ENCODE measurements at places on chromosomes 3 and 15. TPM values are rescaled to one million over a fixed set of nuclear protein-coding genes. Genes with fewer than 3 reads are reported as not detected.

Gene FOXL2
- not detected for total RNA-seq

DNA sequence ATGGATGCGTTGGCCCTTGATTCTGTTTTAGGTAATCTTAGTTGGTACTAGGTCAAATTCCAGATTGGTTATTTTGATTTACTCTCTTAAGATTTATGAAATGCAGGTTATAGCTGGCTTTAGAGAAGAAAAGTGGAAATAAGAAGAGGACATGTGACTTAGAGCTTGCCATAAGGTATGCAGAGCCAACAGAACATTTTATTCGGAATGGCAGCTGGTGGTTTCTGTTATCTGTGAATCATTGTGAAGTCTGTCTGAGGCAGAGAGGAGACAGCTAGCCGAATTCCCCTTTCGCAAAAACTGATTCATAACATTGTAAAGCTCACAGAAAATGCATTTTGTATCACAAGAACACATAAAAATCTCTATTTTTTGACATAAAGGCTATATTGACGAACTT, 82.1 kb downstream of the FILIP1L start:
- H3K27ac ChIP-seq = no peak overlapping the region
- no peak for DNase-seq
- H3K4me1 ChIP-seq = no peaks in the 10 kb centered on the region

Gene SPATA16
- not detected for total RNA-seq

DNA sequence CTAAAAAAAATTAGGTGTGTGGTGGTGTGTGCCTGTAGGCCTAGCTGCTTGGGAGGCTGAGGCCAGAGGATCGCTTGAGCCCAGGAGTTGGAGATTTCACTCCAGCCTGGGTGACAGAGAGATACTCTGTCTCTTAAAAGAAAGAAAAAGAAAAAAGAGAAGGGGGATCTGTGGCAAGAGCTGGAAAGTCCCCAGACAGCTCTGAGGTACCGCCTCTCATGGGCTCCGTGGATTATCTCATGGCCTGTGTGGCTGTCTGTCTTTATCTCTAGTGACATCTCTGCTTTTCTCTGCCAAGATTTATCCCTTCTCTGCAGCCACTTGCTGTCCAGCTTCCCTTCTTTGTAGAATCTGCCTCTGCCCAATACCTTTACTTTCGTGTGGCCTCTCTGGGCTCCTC, 5.7 kb downstream of the EXOSC7 start:
- no peaks in the 10 kb centered on the region for H3K36me3 ChIP-seq
- no peak overlapping the region for H3K4me3 ChIP-seq
- no peak for DNase-seq
- H3K27ac ChIP-seq = no peak overlapping the region
- no peaks in the 10 kb centered on the region for H3K27me3 ChIP-seq
- peaks cover 18% of the 10 kb centered on the region for H3K4me1 ChIP-seq

GRCh38 chr15:41915255-41915994, 21.6 kb upstream of the SPTBN5 start:
- peaks cover 11% of the 10 kb centered on the region for H3K4me1 ChIP-seq
- no peak overlapping the region for H3K27ac ChIP-seq
- DNase-seq = no peak
- peaks cover 22% of the 10 kb centered on the region for H3K36me3 ChIP-seq

GRCh38 chr3:38646630-38647029, 2.9 kb downstream of the SCN5A start:
- H3K4me3 ChIP-seq = no peak overlapping the region
- DNase-seq = no peak
- no peak overlapping the region for H3K27ac ChIP-seq
- peaks cover 26% of the 10 kb centered on the region for H3K4me1 ChIP-seq
- no peaks in the 10 kb centered on the region for H3K27me3 ChIP-seq

- DNase-seq = no peak
- H3K4me1 ChIP-seq = peaks cover 19% of the 10 kb centered on the region
- H3K27ac ChIP-seq = peak overlapping the region; percentile 71
- H3K4me3 ChIP-seq = no peak overlapping the region
- H3K27me3 ChIP-seq = no peaks in the 10 kb centered on the region
- H3K36me3 ChIP-seq = no peaks in the 10 kb centered on the region
These were observed 1.5 kb downstream of the ABTB1 start for GRCh38 chr3:127674101-127674721.

- no peaks in the 10 kb centered on the region for H3K4me1 ChIP-seq
- H3K27ac ChIP-seq = no peak overlapping the region
- no peak overlapping the region for H3K4me3 ChIP-seq
- H3K27me3 ChIP-seq = no peaks in the 10 kb centered on the region
- no peaks in the 10 kb centered on the region for H3K36me3 ChIP-seq
These were observed 47.5 kb downstream of the SRGAP3 start for GRCh38 chr3:9201955-9202354.

DNA sequence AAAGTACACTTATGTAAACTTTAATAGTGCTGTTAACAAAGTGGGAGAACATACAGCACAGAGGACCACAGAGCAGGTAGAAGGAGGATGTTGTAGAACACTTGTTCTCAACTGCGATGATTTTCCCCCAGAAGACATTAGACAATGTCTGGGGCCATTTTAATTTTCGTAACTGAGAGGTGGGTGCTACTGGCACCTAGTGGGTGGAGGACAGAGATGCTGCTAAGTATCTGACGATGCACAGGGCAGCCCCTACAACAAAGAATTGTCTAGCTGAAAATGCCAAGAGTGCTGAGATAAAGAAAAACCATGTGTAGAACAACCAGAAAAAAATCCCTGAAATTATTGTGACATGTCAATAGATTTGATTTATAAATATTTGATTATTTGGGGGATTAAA, 5.0 kb upstream of the KBTBD8 start:
- H3K27me3 ChIP-seq = 0 out of 2 replicates have a peak, but pooled peaks cover 6% of the 10 kb centered on the region
- no peak overlapping the region for H3K27ac ChIP-seq
- H3K4me1 ChIP-seq = peaks cover 2% of the 10 kb centered on the region
- H3K4me3 ChIP-seq = no peak overlapping the region
- DNase-seq = no peak

GRCh38 chr3:127395663-127396355, 108.0 kb upstream of the PRR20G start:
- no peak overlapping the region for H3K27ac ChIP-seq
- H3K27me3 ChIP-seq = no peaks in the 10 kb centered on the region
- DNase-seq = no peak
- H3K4me1 ChIP-seq = no peaks in the 10 kb centered on the region
- no peak overlapping the region for H3K4me3 ChIP-seq

DNA sequence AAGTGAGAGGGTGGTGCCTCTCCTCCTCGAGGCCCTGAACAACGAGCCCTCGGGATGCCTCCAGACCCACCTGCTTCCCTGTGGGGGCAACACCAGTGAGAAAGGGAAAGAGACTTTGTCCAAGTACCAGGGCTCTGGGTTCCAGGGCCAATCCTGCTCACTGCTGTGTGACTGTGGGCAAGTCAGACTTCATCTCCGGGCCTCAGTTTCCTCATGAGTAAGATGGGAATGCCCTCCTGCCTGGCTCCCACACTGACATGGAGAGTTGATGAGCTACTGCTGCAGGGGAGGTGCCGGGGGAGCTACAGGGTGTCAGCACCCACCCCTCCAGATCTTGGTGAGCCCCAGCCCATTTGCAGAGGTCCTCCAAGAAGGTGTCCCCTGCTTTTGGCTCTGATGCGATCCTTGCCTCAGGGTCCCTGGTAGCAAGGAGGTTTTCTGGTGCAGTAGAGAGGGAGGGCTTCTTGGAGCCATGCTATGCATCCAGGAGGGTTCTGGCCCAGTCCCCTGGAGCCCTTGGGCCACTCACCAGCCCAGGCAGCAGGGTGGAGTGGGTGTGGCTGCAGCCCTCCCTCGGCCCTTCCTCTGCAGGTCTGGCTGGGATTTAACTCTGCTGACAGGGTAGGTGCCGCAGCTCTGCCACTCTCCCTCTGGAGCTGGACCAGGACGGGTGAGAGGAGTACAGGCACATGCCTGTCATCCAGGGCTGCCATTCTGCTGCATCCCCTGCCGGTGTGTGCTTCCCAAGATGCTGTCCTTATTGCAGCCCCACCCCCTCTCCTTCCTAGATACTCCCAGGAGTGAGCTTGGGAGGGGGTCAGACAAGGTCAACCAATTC, 26.9 kb downstream of the LOXL1 start:
- peaks cover 16% of the 10 kb centered on the region for H3K4me1 ChIP-seq
- H3K4me3 ChIP-seq = no peak overlapping the region

GRCh38 chr3:188707381-188708288, 464.1 kb upstream of the TPRG1 start:
- H3K36me3 ChIP-seq = no peaks in the 10 kb centered on the region
- H3K4me3 ChIP-seq = no peak overlapping the region
- no peak overlapping the region for H3K27ac ChIP-seq
- no peak for DNase-seq
- H3K4me1 ChIP-seq = no peaks in the 10 kb centered on the region

Gene SLC12A1
- total RNA-seq = not detected

Gene CKMT1A
- 21.6 TPM for total RNA-seq

- no peak overlapping the region for H3K4me3 ChIP-seq
- no peaks in the 10 kb centered on the region for H3K27me3 ChIP-seq
- H3K27ac ChIP-seq = no peak overlapping the region
- no peak for DNase-seq
- H3K36me3 ChIP-seq = no peaks in the 10 kb centered on the region
- no peaks in the 10 kb centered on the region for H3K4me1 ChIP-seq
These were observed 79.4 kb downstream of the SNRK start for GRCh38 chr3:43365601-43366305.

DNA sequence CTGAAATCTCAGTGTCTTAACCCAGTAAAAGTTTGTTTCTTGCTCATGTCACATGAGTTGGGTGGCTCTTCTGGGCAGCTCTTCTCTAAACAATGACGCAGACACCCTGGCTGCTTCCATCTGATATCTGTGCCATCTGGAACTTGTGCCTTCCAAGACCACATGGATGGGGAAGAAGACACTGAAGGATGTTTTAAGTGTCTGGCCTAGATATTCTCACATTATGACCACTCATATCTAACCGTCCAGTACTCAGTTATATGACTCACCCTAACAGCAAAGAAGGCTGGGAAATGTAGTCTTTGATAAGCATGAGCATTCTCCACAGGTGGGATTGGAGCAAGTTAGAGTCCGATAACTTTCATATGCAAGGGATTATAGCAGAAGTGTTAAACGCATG, 66.4 kb downstream of the RYR3 start:
- H3K4me1 ChIP-seq = no peaks in the 10 kb centered on the region
- no peak overlapping the region for H3K4me3 ChIP-seq
- H3K27ac ChIP-seq = no peak overlapping the region
- peaks cover 47% of the 10 kb centered on the region for H3K27me3 ChIP-seq
- DNase-seq = no peak

- no peak for DNase-seq
- H3K4me3 ChIP-seq = no peak overlapping the region
- H3K36me3 ChIP-seq = no peaks in the 10 kb centered on the region
These were observed 39.3 kb upstream of the LACTB start for GRCh38 chr15:63082366-63082765.

- H3K36me3 ChIP-seq = no peaks in the 10 kb centered on the region
- no peaks in the 10 kb centered on the region for H3K4me1 ChIP-seq
- no peak for DNase-seq
- no peaks in the 10 kb centered on the region for H3K27me3 ChIP-seq
These were observed 312.4 kb upstream of the SEMA6D start for GRCh38 chr15:47404877-47405276.

GRCh38 chr3:45546126-45546620, 48.4 kb upstream of the LIMD1 start:
- H3K36me3 ChIP-seq = no peaks in the 10 kb centered on the region
- no peak for DNase-seq
- no peaks in the 10 kb centered on the region for H3K27me3 ChIP-seq
- no peak overlapping the region for H3K4me3 ChIP-seq
- H3K4me1 ChIP-seq = peaks cover 28% of the 10 kb centered on the region
- no peak overlapping the region for H3K27ac ChIP-seq

DNA sequence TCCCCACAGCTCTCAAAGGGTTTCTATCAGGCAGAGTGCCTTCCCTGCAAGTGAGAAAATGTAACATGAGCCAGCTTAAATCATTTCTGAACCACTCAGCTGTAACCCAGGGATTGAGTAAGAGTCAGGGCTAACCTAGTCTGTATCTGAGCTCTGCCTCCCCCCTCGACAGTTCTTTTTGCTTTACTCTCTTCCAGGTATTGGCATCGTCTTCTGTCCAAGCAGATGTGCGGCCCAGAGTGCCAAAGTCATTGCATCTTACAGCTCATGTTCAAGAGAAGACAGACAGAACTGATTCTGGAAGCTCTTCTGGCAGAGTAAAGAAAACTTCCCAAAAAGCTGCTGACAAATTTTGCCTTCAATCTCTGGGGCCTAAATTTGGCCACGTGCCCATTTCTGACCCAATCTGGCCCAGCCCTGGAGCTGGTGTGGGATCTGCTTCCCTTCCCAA, 74.8 kb downstream of the ABHD5 start:
- no peaks in the 10 kb centered on the region for H3K36me3 ChIP-seq
- no peaks in the 10 kb centered on the region for H3K27me3 ChIP-seq

- no peak for DNase-seq
- no peaks in the 10 kb centered on the region for H3K27me3 ChIP-seq
- no peaks in the 10 kb centered on the region for H3K4me1 ChIP-seq
- H3K36me3 ChIP-seq = peaks cover 48% of the 10 kb centered on the region
These were observed 33.5 kb downstream of the CHAC1 start for GRCh38 chr15:40986820-40987219.

GRCh38 chr15:79003896-79004295, 59.0 kb upstream of the CTSH start:
- DNase-seq = no peak
- H3K4me1 ChIP-seq = peaks cover 38% of the 10 kb centered on the region
- H3K27me3 ChIP-seq = no peaks in the 10 kb centered on the region
- H3K36me3 ChIP-seq = no peaks in the 10 kb centered on the region

GRCh38 chr3:136661282-136661681, 90.9 kb downstream of the STAG1 start:
- H3K36me3 ChIP-seq = no peaks in the 10 kb centered on the region
- no peak for DNase-seq
- H3K4me1 ChIP-seq = peaks cover 4% of the 10 kb centered on the region
- no peak overlapping the region for H3K4me3 ChIP-seq
- H3K27ac ChIP-seq = no peak overlapping the region

DNA sequence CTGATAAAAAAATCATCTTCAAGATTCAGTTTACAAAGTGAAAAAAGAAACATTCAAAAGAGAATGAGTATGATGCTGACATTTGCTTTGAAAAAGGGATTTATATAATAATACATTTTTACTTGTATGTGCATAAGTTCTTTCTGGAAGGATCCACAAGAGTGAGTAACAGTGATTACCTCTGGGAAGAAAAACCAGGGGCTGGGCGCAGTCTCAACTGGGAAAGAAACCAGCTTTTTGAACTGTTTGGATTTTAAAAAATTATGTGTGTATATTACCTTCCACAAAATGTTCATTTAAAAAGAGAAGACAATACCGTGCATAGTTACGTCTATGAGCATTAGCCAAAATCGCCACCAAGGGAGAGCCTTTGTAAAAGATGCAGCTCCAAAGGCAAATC, 1.3 kb downstream of the CLEC3B start:
- no peak overlapping the region for H3K4me3 ChIP-seq
- H3K4me1 ChIP-seq = no peaks in the 10 kb centered on the region
- H3K27ac ChIP-seq = no peak overlapping the region
- no peaks in the 10 kb centered on the region for H3K36me3 ChIP-seq
- H3K27me3 ChIP-seq = no peaks in the 10 kb centered on the region

Measured in HCT116 (cell line).